ELR (cell line): ENCODE measurements at places on chromosomes 3 and 15.

DNA sequence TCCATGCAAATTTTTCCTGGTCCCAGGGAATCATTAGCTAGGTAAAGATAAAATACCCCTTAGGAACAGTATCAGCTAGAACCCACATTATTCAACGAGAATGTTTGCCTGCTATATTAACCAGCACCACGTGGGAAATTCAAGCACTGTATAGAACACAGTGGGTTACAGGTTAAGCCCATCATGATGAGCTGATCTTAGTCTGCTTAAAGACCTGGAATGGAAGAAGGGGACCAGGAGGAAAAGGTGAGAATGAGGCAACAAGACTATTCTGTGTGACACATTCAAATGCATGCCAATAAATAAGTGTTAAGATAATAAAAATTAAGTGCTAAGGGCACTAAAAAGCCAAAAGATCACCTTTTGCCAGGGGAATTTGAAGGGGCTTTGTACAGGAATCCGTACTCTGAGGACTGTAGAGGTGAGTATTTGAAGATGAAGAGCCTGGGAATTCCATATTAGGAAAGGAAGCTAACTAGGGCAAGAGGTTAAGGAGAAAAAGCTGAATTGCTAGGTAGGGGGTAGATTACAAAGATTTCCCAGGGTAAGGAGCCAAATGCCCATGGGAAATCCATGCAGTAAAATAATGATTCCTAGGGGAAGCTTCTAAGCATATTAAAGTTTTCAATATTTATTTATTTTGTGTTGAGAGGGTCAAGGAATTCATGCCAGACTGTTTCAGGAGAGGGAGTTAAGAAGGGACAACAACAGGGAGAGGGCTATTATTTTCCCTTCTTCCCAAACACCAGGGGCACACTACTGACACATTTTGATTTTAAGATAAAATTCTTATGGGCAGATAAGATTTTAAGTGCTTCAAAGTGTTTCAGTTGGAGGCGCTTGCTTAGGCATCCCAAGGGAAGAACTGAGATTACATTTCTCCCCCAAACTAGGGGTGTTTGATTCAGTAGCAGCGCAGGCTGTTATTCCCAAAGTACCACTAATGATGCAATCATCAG, 2.3 kb upstream of the MED12L start:
- DNase-seq: no peak

DNA sequence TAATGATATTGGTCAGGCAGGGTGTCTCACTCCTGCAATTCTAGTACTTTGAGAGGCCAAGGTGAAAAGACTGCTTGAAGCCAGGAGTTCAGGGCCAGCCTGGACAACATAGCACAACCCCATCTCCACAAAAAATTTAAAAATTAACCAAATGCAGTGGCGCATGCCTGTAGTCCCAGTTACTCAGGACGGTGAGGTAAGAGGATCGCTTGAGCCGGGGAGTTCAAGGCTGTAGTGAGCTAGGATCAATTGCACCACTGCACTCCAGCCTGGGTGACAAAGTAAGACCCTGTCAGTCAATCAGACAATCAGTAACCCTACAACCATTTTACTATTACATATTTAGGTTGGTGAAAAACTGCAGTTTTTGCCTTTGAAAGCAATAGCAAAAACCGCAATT, 43.0 kb downstream of the RBM15B start:
- DNase-seq: no peak

DNA sequence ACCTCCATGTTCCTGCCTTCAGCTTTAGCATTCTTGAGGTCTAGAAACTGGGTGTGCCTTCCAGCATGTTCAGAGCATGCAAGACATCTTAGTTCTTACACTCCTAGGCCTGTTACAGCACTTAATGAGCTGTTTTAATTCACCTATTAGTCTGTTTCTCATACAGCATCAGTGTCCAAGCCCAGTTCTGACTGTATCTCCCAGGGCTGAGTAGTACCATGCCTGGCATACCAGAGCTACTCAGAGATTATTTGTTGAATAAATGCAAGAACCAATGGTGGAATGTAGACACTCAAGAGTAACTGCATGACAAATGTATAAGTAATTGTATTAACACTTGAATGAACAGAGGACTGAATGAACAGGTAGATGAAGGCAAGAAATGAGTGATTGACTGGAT, 61.8 kb upstream of the SCN5A start:
- no peak for DNase-seq

GRCh38 chr15:39530480-39531342, 50.2 kb upstream of the THBS1 start:
- no peak for DNase-seq
